Central memory CD8-positive, alpha-beta T cell (primary cell): ENCODE measurements at places on chromosomes 3 and 15.

GRCh38 chr15:48063411-48063985 is 57.3 kb upstream of the SLC24A5 start:
- no peak for DNase-seq

DNA sequence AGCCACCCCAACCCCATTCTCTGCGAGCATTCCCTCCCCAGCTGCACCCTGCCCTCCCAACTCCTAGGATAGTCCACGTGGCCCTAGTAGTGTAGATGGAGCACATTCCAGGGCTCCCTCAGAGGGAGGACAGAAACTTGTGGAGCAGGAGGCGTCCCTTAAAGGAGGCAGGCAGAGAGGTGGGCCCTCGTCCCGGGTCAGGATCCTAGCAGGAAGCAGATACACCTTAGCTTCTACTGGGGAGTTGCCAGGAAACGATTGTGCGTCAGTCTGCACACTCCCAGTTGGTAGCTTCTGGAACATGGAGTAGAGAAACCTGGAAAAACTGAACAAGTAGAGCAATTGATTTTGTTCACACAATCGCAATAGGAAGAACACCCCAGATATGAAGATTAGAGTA is 43.9 kb upstream of the KLHL25 start:
- no peak for DNase-seq

DNA sequence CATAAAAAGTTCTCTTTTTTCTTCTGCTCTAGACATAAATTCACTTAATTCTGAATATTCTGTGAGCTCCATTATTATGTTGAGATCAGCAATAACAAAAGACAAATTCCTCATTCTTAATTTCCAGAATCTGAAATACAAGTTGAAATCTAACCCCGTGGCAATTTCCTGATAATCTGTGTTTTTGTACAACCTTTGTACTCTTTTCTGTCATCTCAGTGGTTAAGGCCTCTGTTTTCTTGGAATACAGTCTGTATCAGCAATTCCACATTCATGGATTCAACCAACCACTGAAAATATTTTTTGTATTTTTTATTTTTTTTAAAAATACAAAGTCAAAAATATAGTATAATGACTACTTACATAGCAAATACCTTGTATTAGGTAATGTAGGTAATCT is 8.7 kb downstream of the CCR8 start:
- DNase-seq = no peak

DNA sequence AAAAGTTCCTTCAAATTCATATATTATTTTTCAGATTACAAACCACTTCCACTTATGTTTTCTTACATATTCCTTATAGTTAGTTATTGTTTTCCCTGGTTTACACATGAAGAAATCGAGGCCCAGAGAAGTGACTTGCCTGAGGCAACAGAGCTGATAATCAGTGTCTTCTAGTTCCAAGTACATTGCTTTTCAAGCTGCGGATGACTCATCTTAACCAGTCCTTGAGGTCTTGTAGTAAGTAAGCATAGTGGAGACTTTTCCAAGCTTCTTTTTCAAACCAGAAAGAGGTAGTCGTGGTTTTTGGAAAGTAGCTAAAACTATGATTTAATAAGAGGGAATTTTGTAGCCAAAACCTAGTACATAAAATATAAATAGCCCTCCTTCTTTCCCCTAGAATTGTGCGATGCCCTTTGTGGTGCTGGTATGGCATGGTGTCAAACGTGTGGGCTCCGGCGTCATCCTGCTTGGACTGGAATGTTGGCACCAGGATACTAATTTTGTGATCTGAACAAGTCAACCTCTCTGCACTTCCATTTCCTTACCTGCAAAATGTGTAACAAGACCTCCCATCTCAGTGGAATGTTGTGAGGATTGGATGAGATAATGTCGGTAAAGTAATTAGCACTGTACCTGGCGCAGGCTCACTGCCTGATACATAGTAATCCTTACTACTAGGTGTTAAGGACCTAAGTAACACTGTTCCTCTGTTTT is 19.0 kb upstream of the DLG1 start:
- DNase-seq = no peak

GRCh38 chr3:197791113-197791891 is at the start of gene LRCH3:
Gene LRCH3 (plus strand): TSS chr3:197791254. CDS start chr3:197791279, 25 bp downstream.
- DNase-seq = peak; percentile 71

GRCh38 chr3:185920184-185920583 is 17.6 kb downstream of the TRA2B start:
- no peak for DNase-seq

DNA sequence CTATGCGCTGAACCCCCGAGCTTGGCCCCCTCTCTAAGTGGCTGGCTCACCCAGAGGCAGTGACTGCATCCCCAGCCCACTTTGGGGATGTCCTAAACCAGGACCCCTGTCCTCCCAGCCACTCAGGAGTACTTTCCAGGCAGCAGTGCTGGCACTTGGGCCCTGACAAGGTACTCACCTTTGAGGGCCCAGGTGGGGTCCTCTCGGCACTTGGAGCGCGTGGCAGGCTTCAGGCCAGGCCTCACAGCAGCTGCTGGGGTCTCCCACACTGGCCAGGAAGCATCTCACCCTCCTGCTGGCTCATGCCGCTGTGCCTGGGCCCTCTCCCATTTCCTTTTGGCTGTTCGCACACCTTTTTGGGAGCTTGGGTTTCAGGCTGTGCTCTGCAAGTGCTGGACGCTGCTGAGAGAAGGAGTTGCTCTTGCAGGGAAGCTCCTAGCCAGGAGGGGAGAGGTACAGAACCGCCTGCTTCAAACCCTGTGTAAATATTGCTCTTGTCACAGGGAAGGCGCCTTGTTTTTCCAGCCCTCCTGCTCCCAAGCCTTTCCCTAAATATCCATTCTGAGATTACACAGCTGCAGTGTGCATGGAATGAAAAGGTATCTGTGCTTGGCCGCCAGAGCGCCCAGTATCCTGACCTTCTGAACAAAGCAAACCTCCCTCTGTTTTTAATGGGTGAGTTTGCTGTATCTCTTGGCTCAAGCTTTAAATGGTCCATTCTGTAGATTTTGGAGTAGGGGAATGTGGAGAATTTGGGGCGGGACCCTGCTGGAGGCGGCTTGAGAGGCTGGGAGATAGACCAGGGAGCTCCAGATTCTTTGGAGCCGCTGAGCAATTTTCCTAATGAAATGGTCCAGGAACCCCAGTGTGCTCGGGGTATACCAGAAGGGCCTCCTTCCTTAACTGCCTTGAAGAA is 45.6 kb downstream of the DNASE1L3 start:
- DNase-seq = no peak

- no peak for DNase-seq
These were observed 2.7 kb downstream of the MECOM start for GRCh38 chr3:169660709-169661360.

GRCh38 chr3:95148107-95148506 is 1085.2 kb downstream of the NSUN3 start:
- no peak for DNase-seq

DNA sequence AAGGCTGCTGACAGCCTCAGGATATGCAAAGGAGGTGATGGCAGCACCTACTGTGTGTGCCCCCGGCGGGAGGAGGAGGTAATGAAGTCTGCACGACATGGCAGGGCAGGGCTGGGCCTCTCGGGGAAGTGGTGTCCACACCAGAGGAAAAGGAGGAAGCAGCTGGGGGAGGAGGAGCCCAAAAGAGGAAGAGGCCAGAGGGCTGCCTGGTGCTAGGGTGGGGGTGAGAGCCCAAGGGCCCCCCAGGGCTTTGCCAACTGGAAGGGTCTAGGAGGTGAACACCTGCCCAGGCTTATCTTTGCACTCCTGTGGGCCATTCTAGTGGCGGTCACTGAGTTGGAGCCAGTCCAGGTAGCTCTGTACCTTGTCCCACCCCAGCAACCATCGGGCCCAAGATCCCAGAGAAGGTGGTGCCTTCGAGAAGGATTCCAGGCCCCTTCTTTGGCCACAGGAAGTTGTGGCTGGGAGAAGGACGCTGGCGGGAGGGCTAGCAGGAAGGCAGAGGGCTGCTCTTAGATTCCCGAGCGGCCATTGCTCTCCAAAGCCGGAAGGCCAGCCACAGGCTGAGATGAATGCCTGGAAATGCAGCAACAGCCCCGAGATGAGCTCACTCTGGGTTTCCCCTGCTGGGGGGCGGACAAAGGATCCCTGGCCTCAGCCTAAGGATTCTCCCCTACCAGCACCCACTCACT is 7.0 kb downstream of the GNAI2 start:
- DNase-seq = peak; percentile 19

GRCh38 chr15:31303726-31304648 is 22.6 kb upstream of the KLF13 start:
- DNase-seq = peak; percentile 11

DNA sequence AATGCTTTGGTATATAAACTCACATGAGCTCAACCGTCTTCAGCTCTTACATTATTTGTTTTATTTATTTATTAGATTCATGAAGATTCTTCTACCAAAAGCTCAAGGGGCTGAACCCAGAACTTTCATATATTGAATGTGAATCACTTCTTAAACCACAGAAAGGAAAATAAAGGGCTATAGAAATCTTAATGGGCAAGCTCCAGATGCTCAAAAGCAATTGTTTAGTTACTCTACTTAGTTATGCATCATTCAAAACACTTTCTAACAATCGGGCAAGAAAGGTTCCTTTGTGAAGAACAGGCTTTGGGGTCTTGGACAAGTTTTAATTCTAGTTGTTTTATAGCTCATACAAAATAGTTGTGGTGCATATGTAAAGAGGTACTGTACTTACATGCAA is 380.2 kb downstream of the TIGIT start:
- DNase-seq = no peak

- no peak for DNase-seq
These were observed 59.4 kb upstream of the CD96 start for GRCh38 chr3:111482574-111482973.

DNA sequence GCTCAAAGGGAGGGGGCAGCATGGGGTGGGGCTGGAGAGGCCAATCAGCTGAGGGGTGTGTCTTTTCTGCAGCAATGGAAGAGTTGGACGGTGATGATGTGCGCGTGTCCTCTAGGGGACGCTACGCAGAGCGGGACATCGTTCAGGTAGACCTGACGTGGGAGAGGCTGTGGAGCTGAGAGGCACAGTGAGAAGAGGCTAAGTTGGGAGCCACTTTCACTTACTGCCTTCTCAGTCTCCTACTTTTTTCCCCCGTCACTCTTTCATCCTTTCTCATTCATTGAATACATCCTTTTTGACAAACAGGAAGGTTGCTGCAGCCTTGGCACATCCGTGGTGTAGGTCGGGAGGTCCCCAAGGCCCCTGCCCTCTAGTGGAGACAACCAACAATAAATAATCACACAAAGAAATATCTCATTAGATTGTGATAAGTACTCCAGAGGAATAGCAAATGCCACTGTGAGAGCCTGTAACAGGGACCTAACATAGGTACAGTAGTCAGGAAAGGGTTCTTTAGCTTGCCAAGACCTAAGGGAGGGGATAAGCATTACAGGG is 4.4 kb upstream of the BRPF1 start:
- DNase-seq = peak; percentile 44

- no peak for DNase-seq
These were observed 85.9 kb downstream of the DCLK3 start for GRCh38 chr3:36678216-36679013.

DNA sequence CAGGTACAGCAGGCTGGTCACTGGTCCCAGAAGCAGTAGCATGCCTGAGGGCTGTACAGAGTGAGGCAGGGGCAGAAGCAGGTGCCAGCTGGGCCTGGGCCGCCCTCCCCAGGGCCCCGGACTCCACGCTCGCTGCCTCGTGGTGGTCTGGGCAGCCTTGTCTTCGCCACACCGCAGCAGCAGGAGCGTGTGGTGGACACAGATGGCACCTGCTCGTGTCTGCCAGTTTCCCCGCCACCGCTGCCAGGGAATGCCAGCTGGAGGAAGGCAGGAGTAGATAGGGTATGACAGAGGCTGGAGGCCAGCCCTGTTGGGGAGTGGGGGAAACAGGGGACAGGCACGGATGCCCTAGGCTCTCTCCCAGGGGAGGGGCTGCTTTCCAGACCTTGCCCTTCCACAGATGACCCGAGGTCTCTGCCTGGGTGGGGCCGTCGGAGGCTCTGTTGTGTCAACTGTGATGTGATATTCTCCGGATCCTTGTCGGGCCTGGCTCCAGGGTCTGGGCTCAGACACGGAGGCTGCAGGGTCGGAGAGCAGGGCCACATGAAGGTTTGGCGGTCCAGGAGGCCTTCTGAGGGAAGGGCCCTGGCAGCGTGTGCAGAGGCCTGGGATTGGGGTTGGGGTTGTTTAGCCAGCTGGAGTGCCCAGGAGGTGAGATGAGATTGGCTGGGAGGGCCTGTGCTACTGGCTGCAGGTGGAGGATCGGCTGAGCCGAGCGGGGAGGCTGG is 33.6 kb downstream of the GOLGA6L10 start:
- no peak for DNase-seq

GRCh38 chr3:116445990-116446389 is 703 bp upstream of the LSAMP start:
- DNase-seq = no peak

DNA sequence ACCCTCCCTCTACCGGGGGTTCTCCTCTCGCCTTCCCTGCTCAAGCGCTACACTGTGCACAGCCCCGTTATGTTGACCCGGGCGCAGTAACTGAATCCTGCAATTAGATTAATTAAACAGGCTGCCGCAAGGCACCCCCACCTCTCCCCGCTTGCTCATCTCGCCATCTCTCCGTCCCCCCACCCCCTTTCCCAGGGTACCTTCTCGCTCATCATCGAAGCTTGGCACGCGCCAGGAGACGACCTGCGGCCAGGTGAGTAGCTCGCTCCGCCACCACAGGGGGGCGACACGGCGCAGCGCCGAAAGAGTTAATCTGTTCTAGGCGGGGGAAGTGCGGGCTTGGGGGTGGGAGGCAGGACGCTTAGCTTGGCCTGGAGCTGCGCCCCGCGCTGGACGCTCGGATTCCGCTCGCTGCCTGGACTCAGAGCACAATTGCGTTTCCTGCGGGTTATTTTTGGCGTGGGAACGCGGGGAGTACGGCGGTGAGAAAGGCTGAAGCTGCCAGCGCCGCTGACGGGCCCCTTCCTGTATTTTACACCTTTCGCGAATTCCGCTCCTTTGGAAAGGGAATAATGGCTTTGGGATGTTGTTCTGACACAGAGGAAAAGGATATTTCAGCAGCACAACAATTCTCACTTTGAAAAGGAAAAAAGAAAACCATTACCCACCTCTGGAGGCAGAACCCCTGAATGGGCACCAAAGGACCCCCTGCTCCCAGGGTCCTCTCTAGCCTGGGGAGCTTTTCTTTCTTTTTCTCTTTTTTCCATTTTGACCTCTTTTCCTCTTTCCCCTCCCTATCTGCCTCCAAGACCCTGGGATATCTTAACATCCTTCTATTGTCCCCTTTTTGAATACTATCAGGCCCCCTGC is 1.5 kb downstream of the DLL4 start:
- no peak for DNase-seq

DNA sequence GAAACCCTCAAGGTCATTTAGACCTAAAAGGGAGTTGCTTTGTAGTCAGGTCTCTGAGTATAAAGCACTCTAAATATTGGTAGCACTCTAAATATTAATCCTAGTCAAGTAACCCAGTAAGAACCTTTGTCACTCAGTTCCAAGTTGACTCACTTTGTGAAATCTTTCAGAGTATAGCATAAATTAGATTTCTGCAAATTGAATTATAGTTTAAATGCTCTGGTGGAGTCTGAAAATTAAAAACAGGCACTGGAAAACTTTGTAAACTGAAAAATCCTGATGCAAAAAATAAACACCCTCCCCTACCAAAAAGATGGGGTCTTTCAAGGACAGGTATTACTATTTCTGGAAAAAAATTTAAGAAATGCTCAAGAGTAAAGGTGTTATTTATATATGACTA is 196.3 kb upstream of the FEZF2 start:
- no peak for DNase-seq

- no peak for DNase-seq
These were observed 270.6 kb upstream of the DPPA4 start for GRCh38 chr3:109607897-109608296.

- no peak for DNase-seq
These were observed 54.3 kb downstream of the SLC30A4 start for GRCh38 chr15:45468294-45468693.
